ENCODE measurements at places on chromosomes 3 and 15.

DNA sequence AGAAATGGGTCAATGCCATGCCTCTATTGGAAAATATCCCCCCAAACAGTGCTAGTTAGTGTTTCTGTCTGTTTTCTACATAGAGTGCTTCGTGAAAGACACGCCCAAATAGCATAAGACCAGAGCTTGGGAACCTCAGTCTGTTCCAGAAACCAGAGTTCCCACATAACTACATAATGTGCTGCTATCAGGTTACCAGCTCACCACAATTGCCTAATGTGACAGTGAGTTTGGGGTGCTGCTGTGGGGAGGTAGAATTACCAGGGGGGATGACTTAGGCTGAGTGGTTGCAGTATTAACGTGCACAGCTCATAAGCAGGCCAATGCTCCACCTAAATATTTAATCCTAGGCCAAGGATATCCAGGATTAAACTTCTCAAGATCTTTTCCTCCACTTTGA, 39.2 kb downstream of the DUT start:
- no peak for DNase-seq

DNA sequence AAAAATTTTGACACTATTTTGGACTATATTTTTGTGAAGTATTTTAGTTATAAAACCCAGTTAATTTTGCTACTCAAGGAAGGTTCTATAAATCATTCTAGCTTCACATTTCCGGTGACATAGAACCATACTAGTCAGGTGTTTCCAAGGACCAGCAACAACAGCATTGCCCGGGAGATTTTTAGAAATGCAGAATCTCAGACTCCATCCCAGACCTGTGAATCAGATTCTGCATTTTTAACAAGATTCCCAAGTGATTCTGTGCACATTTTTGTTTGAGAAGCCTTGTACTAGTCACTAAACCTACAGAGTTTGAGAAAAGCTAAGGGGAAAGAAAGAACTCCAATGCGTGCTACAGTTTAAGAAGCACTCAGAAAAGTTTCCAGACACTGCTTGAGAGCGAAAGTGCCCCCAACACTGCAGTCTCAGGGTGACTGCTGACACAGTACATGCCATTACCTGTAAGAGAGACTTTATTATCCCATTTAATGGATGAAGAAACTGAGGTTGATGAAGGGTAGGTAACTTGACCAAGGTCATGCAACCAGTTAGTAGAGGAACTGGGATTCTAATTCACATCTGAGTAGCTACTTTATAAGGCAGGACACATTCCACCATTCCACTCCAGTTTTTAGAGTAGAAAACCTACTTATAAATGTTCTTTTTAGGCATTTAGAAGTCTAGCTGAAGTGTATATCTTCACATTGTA, 49.7 kb upstream of the USP3 start:
- DNase-seq: no peak

- no peak for DNase-seq
These were observed 92.7 kb downstream of the SEC22A start for GRCh38 chr3:123294296-123294938.

GRCh38 chr3:121592856-121593702, at the start of gene FBXO40:
TSS of gene FBXO40 (plus strand) at chr3:121593379. CDS start at chr3:121620576, 27,197 bp downstream.
- no peak for DNase-seq

- DNase-seq: no peak
These were observed 61.5 kb upstream of the CORO2B start for GRCh38 chr15:68517285-68517761.

- no peak for DNase-seq
These were observed 8.7 kb upstream of the SEMA3F start for GRCh38 chr3:50146316-50146901.

DNA sequence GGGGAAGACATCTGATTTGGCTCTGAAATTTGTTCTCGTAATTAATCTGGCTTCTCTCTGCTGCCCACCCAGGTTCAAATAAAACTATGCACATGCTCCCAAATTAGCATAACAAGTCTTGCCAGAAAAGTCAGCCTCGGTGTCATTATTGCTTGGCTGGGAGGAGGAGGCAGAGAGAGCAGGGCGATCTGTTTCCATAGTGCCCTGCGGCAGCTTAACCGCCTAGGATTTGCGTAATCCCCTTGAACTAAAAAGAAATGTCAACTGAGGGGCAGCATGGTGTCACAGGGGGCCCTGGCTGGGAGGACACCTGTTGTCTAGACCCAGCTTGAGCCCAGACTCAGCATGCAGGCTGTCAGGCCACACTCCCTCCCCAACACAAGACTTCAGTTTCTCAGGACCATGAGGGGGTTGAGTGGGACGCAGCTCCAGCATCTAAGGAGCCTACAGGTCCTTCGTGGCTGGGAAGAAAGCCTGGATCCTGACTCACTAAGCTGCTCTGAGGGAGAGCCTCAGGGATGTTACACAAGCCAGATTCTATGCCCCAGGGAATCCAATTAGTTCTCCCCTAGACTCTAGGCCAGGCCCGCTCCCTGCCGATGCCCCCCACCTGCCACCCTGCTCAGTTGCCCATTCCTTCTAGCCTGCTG, 17.3 kb downstream of the MRPS11 start:
- DNase-seq: no peak

- DNase-seq: no peak
These were observed 375.2 kb downstream of the TUSC7 start for GRCh38 chr3:117084739-117085270.
